ENCODE measurements at places on chromosomes 12 and 14. TPM values are rescaled to one million over a fixed set of nuclear protein-coding genes. Genes with fewer than 3 reads are reported as not detected.

- H3K36me3 ChIP-seq: no peaks in the 10 kb centered on the region
- no peak for DNase-seq
- H3K4me1 ChIP-seq: no peaks in the 10 kb centered on the region
- H3K27me3 ChIP-seq: no peaks in the 10 kb centered on the region
- H3K27ac ChIP-seq: no peak overlapping the region
- H3K4me3 ChIP-seq: no peak overlapping the region
These were observed 178.8 kb upstream of the FRMD6 start for GRCh38 chr14:51472881-51473280.

- no peak overlapping the region for H3K27ac ChIP-seq
- no peaks in the 10 kb centered on the region for H3K4me1 ChIP-seq
- H3K27me3 ChIP-seq: no peaks in the 10 kb centered on the region
- no peaks in the 10 kb centered on the region for H3K36me3 ChIP-seq
- H3K4me3 ChIP-seq: no peak overlapping the region
- DNase-seq: no peak
These were observed 78.7 kb upstream of the ZDHHC17 start for GRCh38 chr12:76685246-76685678.

GRCh38 chr12:124018539-124018938 lies 45.5 kb downstream of the ZNF664 start:
- no peaks in the 10 kb centered on the region for H3K36me3 ChIP-seq
- H3K27me3 ChIP-seq: no peaks in the 10 kb centered on the region
- H3K27ac ChIP-seq: no peak overlapping the region
- H3K4me1 ChIP-seq: no peaks in the 10 kb centered on the region
- H3K4me3 ChIP-seq: no peak overlapping the region

- no peak for DNase-seq
- no peaks in the 10 kb centered on the region for H3K4me1 ChIP-seq
- H3K27me3 ChIP-seq: no peaks in the 10 kb centered on the region
- no peak overlapping the region for H3K27ac ChIP-seq
- no peaks in the 10 kb centered on the region for H3K36me3 ChIP-seq
These were observed 2.5 kb downstream of the SMCO2 start for GRCh38 chr12:27449026-27449425.

GRCh38 chr12:52259657-52260243 lies 14.7 kb upstream of the KRT86 start:
- no peak overlapping the region for H3K27ac ChIP-seq
- DNase-seq: no peak

DNA sequence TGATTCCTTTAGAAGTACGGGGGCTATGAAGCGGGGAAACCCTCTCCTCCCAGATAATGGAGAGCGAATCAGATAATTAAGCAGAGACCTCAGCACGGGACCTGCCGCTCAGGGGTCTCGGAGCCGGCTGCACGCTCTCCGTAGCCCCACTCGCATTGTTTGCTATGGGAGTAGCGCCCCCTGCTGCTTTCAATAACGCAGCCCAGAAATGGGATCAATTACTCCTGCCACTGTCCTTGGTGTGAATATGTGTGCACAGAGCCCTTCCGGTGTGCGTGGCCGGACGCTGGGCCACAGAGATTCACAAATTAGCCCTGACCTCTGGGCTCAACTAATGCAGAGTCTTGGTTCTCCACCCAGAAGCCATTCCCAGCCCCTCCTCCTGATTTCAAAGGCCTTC lies 76.4 kb upstream of the TMEM132C start:
- DNase-seq: no peak
- no peak overlapping the region for H3K4me3 ChIP-seq
- H3K27ac ChIP-seq: no peak overlapping the region
- no peaks in the 10 kb centered on the region for H3K27me3 ChIP-seq
- H3K4me1 ChIP-seq: no peaks in the 10 kb centered on the region

IFNG-AS1 gene
- total RNA-seq: 1.6 TPM

MYO1H gene
- total RNA-seq: not detected

EFS gene
- not detected for total RNA-seq

All from CD8-positive, alpha-beta memory T cell (primary cell).